Stimulated activated CD4-positive, alpha-beta T cell treated with anti-CD3 and anti-CD28 coated beads, Interleukin-1b, Interleukin-23, amount 100 ng/mL, for 24 hours (primary cell): ENCODE measurements at places on chromosomes 4 and X.

DNA sequence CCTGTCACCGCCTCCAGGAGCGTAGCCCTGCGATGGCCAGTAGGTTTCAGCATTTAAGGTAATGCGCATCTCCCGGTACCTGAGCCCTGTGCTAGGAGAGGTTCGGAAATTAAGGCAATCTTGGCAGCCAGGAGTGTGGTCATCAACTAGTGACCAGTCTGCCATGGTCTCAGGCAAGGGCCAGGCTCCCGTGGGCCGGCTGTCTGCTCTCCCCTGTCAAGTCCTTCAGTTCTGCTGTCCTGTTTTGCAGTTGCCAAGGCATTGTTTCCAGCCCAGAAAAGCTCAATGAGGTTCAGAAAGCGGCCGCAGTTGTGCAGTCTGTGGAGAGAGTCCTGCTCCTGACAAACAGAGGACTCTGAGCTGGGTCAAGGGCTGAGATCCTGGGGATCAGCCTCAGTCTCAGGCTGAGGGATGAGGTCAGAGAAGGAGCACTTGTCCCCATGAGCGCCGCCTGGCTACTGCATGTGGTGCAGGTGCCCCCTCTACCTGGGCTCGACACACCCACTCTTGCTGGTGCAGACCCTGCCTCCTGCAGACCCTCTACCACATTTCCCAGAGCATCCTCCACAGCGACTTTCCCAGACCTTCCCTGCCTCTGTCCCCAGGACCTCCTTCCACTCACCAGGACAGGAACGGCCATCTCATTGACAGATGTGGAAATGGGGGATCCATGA lies 53.4 kb upstream of the PSAPL1 start:
- DNase-seq, result no peak

DNA sequence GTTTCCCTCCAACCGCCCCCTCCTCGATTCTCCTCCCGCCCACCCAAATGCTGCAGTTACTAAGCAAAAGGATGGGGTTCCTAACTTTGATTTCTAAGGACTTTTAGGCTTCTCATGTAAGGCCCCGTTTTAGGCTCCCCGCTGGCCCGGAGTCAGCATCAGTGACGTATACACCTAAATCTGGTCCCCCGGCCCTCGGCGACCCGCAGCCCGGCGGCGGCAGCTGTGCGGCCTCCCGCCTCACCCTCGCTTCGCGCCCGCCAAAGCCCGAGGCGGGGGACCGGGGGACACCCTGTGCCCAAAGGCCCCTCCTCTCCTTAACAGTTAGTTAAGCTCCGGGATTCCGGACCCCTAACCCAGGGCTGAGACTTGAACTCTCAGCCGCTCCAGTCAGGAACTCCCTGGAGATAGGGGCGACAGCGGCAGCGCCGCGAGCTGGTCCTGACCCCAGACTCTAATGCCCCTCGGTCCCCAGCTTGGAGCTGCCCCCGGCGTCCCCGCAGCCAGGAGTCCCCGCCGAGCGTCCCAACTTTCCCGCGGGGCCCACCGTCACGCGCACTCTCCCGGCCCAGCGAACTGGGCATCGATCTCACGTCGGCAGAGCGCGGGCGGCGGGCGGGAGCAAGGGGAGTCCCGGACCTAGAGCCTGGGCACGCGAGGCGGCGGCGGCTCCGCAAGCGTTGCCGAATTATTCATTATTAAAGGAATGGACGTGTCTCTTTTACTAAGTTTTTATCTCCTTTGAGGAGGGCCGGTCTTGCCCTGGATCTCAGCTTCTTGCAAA lies 1.5 kb upstream of the NR3C2 start:
- peak; percentile 25 for DNase-seq

DNA sequence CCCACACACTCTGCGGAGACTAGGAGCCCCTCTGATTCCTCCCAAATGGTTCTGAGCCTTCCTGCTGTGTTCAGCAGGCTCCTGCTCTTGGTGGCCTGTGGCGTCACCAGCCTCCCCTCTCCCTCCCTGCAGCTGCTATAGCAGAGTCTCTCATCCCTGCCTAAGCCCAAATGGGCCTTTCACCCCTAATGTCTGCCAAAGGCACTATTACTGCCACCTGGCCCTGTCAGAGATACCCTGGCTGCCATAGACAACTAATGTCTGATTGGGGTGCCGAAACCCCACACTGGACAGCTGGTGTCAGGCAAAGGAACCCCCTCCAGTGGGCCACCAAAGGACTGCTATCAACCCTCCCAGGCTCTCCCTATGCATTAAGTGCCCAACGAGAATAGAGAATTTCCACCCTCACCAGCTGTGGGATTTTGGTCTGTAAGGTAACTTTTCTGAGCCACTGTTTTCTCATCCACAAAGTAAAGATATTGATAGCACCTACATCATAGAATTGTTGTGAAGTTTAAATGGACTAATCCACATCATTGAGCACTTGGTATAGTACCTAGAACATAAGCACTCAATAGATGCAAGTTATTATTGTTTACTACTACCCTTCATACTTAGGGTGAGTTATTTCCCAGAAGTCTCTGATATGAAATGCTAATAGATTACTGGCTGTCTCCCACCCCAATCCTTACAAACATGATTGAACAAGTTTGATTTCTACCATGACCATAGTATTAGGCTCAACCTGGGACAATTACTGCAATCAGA lies 421.3 kb downstream of the MID1IP1 start:
- DNase-seq, result no peak

DNA sequence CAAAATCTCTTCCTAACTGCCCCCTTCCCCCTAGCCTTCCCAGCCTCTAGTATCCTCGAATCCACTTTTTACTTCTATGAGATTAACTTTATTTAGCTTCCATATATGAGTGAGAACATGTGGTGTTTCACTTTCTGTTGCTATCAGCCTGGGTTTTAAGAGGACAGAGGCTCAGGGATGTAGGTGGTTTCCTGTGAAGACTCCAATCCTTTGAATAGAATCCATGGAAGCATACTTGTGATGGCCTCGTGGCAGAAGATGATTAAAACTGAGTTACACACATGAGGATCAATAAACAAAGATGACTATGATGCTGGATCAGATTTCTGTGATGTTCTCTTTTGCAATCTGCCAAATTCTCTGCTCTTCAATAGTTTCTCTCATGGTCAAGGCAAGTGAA lies 29.8 kb downstream of the CD99L2 start:
- DNase-seq, result no peak

DNA sequence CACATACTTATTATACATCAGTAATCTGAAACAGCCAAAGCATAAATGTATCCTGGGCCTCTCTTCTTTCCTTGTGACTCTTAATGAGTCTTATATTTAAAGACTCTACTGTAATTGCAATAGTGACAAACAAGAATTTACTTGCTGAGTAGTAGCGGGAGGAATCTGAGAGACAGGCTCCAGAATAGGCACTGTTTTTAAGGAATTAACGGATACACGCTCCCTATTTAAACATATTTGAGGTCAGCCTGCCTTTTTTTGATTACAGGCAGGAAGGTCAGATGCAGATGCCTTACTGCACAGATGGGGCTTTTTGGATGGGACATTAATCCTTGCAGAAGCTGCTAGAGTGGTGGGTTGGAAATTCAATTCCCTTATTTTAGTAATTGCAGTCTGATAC lies 196.3 kb upstream of the ANXA3 start:
- no peak for DNase-seq

DNA sequence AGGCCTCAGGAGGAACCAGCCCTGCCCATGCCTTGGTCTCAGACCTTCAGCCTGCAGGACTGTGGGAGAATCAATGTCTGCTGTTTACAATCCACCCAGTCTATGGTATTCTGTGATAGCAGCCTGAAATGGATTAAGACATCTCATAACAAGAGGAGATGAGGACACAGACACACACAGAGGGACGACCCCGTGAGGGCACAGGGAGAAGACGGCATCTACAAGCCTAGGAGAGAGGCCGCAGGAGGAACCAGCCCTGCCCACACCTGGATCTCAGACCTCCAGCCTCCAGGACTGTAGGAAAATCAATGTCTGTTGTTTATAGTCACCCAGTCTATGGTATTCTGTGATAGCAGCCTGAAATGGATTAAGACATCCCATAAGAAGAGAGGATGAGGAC lies 3.3 kb downstream of the SLC25A6 start:
- no peak for DNase-seq

DNA sequence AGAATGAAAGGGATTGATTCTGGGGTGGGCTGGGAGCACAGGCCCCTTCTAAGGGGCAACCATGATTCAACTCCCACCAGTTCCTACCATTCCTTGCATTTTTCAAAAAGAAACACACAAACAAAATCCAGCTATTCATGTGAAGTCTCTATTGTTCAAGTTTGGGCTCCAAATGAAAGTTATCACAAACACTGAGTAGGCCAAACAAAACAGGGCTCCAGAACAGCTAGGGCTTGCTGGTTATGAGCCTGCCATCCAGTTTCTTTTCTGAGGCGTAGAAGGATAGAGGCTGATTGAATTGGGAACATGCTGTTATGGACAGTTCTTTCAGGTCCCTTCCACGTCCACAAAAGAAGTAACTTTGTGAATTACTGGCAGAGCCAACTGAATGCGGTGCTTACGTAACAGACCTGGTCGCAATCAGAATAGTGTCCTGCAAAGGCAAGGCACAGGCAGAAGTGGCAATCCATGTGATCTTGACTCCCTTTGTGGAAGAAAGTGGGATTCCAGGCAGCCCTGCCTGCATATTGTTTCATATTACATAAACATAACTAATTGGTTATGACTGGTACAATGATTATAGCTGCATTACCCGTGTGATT lies 244.5 kb downstream of the SCFD2 start:
- no peak for DNase-seq

DNA sequence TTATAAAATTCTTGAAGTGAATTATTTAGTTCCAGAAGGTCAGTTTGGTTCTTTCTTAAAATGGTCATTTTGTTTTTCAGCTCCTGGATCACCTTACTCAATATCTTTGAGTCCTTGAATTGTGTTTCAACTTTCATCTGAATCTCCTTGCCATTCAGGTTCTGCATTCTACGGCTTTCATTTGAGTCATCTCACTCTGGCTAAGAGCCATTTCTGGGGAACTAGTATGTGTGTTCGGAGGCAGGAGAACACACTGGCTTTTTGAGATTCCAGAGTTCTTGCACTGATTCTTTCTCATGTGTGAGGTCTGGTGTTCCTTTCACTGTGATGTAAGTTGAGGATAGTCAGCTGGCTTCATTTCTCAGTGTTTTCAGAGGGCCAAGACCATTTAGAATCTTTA lies 708.4 kb upstream of the FRG1 start:
- DNase-seq, result no peak

DNA sequence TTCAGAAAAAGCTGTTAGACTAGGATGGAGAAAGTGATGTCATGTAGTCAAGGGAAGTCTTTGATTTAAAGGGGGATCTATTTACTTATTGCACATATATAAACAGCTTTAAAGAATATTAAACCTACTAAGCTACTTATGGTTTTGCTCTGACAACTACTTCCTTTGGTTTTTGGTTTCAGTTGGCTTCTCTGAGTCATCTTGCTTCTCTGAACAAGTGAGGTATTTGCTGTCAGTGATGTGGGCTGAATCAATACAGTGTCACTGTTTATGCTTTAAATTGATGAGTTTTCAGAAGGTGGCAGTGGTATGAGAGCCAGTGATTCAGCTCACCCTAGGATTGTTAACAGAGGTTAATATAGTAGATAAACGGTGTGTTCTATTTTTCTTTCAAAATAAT lies 75.1 kb downstream of the CEP44 start:
- DNase-seq, result no peak

DNA sequence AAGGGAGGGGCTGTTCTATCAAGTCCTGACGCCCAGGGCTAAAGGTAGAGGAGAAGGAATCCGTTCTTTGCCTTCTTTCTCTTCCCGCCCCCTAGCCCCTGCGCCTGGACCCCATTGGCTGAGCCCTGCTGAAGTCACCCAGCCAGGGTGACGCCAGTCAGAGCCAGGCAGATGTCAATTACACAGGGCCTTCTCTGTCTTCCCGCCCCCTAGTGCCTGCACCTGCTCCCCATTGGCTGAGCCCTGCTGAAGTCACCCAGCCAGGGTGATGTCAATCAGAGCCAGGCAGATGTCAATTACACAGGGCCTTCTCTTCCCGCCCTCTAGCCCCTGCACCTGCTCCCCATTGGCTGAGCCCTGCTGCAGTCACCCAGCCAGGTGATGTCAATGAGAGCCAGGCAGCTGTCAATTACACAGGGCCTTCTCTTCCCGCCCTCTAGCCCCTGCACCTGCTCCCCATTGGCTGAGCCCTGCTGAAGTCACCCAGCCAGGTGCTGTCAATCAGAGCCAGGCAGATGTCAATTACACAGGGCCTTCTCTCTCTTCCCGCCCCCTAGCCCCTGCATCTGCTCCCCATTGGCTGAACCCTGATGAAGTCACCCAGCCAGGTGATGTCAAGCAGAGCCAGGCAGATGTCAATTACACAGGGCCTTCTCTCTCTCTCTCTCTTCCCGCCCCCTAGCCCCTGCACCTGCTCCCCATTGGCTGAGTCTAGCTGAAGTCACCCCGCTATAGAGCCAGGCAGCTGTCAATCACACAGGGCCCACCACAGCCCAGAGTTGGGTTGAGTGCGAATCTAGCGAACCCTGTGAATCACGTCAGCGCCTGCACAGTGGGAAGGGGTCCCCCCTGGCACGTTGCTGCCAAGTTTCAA lies 46.4 kb downstream of the ASMT start:
- DNase-seq, result peak; percentile 86

GRCh38 chr4:128660361-128661215 lies 148.9 kb upstream of the JADE1 start:
- DNase-seq, result no peak

GRCh38 chr4:122412547-122412946 lies 33.7 kb downstream of the ADAD1 start:
- DNase-seq, result no peak

DNA sequence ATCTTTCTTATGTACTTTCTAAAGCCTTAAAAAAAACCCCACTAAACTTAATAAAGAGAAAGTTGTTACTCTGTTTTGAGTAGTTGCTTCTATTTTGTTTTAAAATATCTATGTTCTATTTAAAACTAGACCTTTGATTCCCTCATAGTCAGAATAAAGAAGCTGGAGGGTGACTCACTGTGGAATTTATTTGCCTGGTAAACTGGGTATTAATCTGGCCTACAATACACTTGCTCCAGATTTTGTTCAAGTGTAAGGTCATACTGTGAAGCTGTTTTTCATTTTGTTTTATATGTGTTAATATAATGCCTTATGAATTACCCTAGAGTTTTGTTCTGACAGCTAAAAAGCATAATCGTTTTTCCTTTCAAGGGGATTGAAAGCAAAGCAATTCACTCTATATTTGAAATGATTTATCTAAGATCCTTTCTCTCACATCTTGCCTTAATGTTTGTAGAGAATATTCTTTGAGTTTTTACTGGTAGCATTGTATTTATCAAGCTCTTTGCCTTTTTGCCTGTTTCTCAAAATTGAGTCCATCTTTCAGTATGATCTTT lies 277.4 kb upstream of the PITX2 start:
- no peak for DNase-seq
